ENCODE measurements at places on chromosomes 6 and 20. TPM values are rescaled to one million over a fixed set of nuclear protein-coding genes. Genes with fewer than 3 reads are reported as not detected.

The ZDHHC14 gene
- 5.1 TPM for total RNA-seq

The TDP2 gene
- 29.7 TPM for total RNA-seq

The DACT2 gene
- not detected for total RNA-seq

The ME1 gene
- 32.9 TPM for total RNA-seq

The RSPO3 gene
- not detected for total RNA-seq

The FAM209B gene
- not detected for total RNA-seq

Data from HFFc6 (cell line).